ENCODE measurements at places on chromosomes 1 and 21.

GRCh38 chr1:76198452-76198851 lies 123.9 kb downstream of the ST6GALNAC3 start:
- no peak for DNase-seq

GRCh38 chr1:55062801-55063576 lies 23.6 kb downstream of the PCSK9 start:
- no peak for DNase-seq

DNA sequence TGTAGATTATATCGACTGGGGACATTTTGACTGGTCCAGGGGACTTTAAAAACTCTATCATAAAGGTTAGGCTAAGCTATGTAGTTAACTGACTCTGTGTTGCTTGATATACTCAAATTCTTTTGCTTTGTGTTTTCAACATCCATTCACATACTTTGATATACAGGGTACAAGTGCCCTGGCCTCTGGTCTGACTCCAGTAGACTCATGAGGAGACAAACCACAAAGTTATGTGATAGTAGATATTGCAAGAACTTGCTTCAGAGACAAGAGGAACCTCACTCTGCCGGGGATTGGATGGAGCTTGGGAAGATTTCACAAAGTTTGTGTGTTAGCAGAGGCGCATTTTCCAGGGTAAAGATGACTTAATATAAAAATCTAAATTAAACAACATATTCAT lies 1.3 kb downstream of the GORAB start:
- DNase-seq: no peak

GRCh38 chr1:243447347-243447746 lies 191.5 kb downstream of the SDCCAG8 start:
- DNase-seq: no peak

DNA sequence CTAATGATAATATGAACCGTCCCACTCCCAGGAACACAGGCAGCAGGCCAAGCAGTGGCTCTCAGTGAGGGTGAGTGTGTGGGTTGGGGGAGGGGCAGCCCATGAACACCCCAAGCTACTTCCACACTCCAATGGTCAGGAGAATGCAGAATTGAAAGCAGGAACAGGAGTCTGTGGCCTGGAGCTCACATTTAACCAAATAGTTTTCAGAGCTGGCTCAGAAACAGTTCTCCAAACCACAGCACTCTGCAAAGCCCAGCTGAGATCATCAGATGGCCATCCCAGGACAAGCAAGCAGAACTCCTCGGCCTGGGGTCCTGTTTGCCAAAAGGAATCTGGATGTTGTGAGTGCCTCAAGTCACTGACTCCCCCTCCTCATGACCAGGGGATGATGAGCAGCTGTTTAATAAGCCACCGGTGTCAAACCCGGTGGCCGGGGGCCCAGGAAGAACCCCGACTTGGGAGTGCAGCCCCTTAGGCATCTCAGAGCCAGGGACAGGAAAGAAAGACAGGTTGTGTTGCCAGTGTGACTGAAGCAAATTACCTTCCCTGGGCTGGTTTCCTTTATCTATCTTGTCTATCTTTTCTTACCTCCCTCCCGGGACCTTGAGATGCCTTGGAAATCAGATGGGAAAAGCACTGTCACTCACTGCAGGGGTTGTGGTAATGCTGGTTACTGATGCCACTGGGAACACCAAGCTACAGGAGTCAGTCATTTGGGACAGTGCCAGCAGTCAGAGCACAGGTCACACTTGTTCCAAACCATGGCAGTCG lies 20.4 kb downstream of the DEGS1 start:
- no peak for DNase-seq

DNA sequence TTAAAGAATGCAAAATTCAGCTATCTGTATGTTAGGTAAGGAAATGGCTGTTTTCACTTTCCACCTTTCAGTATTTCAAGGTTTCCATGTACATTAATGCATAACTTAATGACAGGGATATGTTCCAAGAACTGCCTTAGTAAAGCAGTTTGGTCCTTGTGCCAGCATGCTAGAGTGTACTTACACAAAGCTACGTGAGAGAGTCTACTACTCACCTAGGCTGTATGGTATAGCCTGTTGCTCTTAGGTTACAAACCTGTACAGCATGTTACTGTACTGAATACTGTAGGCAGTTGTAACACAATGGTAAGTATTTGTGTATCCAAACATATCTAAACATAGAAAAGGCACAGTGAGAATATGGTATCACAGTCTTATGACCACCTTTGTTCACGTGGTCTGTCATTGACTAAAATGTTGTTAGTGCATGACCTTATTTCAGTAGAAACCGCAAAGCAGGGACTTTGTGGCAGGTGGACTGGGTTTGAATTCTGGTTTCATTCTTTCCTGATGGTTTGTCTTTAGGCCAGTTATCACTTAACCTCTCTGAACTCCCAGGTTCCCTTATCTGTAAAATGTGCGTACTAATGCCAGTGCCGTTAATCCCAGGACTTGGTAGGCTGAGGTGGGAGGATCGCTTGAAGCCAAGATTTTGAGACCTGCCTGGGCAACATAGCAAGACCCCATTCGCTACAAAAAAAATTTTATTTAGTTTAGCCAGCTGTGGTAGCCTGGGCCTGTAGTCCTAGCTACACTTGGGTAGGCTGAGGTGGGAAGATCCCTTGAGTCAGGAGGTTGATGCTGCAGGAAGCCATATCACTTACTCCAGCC lies 4.9 kb downstream of the SMYD2 start:
- no peak for DNase-seq

- DNase-seq: no peak
These were observed 5.4 kb upstream of the SHISA4 start for GRCh38 chr1:201883266-201883665.
